ENCODE measurements at places on chromosomes 12 and 14.

DNA sequence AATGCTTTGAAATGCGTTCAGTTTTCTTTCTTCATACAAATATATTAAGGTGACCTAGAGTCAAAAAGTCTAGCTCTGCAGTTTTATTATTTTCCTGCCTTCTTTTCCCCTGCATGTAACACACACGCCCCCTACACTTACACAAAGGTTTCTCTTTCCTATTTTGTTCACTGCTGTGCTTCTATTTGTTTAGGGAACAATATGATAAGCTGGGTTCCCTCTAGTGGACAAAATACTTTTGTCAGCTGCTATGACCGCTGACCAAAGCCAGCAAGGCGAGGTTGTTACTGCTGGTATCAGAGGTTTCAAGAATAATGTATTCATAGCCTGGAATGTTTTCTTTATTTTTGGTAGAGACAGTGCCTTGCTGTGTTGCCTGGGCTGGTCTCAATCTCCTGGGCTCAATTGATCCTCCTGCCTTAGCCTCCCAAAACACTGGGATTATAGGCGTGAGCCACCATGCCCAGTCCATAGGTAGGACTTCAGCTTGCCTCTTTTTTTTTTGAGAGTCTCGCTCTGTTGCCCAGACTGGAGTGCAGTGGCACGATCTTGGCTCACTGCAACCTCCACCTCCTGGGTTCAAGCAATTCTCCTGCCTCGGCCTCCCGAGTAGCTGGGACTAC is 33.4 kb downstream of the FNTB start:
- DNase-seq: peak; percentile 33

- no peak for DNase-seq
Measured at GRCh38 chr14:68047906-68048305, 228.3 kb downstream of the RAD51B start.

DNA sequence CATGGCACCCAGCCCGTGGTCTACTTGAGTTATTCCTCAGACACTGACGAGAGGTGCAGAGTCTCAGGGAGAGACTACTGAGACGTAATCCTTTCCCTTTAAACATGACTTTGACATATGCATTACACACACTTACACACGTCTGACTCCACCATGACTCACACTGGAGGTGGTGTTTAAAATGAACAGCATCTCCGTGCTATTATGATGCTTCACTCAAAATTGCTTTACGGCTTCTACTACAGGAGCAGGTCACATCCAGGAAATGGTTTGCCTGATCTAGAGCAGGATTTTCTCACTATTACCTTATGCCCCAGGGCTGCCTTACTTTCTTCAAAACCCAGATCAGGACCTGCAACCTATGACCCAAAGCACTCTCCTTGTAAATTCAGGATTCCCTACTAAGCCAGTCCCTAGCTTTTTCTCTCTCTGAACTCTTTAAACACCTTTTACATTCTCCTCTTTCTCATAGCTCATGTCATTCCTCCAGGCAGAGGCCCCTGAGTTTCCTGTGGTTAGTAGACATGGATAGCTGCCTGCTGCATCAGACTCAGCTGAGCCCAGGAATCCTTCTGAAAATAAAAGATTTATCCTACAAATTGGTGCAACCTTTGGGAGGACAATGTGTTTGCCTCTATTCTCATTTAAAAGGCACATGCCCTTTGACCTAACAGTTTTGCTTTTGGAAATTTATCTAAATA is 31.2 kb downstream of the TMCC3 start:
- DNase-seq: no peak

DNA sequence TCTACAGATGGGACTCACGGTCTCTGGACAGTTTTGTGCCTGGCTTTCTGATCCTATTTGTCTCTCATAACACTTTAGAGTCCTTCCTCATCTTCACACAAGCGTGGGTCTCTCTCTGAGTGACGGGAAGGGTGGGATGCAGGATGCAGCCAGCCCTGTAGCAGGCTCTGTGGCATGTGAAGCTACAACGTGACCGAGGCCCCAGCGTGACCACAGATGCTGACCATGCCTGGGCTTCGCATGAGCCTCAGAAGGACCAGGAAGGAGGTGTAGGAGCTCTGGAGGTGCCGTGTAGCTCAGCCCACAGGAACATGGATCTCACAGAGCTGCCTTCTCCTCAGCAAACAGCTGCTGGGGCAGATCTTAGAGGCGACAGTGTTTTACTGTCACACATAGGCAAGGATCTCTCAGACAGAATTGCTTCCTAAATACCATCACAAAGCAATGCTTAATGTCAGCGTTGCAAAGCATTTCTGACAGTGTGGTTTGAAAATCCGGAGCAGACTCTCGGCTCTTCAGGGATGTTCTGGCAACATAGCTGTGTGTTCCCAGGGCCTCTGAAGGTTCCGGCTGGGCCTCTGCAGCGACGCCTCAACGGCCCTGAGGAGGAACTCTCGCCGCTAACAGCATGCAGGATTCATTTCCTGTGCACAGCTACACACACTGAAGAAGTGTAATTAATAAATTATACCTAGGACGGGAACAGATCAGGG is 21.9 kb downstream of the ANKLE2 start:
- DNase-seq: no peak

- no peak for DNase-seq
Measured at GRCh38 chr14:24179294-24179960, 7.5 kb downstream of the REC8 start.

DNA sequence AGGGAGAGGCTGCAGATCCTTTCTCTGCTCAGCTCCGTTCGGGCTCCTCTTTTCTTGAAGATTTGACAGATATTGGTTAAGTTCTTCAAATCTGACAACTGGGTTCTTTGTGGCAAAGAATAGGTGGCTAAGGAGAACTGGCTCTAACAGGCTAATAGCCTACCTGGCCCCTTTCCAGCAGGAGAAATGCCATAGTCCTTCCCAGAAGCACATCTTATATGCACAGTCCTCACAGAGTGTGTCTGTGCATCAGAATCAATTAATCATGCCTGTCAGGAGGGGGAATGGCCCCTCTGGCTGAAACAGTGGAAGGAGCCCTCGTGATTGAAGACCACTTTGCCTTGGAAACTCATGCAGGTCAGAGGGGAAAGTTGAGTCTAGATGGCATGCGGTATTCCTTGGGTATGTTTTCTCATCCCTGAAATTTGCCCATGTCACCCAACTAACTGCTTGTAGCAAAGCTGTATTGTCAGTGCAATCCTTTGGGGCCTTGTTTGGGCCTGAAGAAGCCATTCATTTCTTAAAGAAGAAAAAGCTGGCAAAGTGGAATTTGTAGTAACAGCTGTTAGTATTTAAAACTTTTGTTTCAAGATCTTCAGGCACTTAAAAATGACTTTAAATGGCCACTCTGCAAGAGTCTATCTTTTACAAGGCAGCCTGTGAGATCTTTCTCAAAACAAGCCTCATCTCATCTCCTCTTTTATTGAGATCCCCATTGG is 251.5 kb downstream of the ZFP36L1 start:
- DNase-seq: no peak

- no peak for DNase-seq
Measured at GRCh38 chr14:99600232-99600888, 3.6 kb downstream of the CCDC85C start.

- DNase-seq: no peak
Measured at GRCh38 chr14:81179631-81180030, 41.1 kb downstream of the GTF2A1 start.

DNA sequence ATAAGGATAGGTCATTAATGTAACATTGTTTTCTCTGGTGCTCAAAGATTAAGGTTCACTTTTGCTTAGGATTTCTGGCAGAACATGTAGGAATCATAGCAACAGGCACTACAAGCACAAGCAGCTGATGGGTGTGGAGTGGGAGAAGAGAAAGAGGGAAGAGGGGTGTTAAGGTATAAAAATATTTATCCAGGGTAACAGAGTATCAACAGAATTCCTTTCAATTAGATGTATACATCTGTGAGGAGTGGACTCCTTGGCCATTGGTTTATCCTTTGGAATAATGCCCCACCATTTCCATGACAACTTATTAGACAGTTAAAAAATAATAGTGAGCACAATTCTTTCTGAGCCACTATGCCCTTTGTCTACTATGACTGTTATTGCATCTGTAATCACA is 388.3 kb upstream of the DDHD1 start:
- DNase-seq: no peak

DNA sequence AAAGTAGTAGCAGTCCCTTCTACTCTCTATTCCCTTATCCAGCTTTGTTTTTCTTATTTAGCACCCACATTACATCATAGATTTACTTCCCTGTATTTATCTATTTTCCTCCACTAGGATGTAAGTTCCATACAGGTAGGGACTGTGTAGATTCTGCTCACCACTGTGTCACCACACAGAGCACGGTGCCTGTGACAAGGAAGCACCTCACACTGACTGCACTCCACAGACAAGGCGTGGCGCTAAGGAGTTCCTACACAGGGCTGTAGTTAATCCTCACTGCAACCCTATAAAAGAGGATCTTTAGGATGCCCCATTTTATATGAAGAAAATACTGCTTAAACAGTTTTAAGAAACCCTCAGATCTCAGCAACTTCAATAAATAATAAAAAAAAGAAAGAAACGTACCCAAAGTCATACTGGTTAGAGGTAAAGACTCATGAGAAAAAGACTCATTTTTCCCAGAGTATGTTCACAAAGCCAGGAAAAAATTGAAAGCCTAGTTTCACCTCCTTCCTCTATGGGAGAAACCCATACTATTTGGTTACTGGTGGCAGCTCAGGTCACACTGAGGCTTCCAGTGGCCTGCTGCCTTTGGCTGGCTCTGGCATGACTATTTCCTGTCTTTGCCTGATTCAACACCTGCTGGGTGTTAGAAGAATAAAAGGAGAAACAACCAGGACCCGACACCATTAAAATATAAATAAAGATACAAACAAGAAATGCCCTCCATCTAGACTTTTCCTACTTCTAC is 36.9 kb downstream of the RAD9B start:
- no peak for DNase-seq

GRCh38 chr14:106129274-106129673 is 602.9 kb downstream of the TMEM121 start:
- DNase-seq: no peak

GRCh38 chr12:41466802-41467201 is 278.7 kb downstream of the PDZRN4 start:
- DNase-seq: no peak

- DNase-seq: no peak
Measured at GRCh38 chr14:99538275-99538674, 57.1 kb downstream of the CCNK start.

DNA sequence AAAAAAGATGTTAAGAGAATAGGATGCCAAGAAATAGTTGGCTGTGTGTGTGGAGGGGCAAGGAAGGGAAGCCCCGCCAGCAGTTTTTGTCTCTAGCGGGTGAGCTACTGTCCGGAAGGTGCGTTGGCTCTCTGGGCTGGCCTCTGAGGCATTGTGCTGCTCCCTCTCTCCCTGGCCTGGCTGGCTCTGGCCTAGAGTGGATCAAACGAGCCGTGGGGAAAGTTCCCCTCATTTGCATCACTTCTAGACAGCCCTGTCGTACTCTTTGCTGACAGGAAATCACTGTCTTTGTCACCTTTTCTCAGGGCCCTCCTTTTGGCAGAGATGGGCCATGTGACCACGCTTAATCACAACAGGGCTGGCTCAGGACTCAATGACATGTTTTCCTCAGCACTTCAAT is 236.1 kb upstream of the NPAS3 start:
- DNase-seq: no peak

- DNase-seq: no peak
Measured at GRCh38 chr12:12954878-12955625, 3.1 kb upstream of the GPRC5D start.

- no peak for DNase-seq
Measured at GRCh38 chr12:32390572-32391219, 8.7 kb upstream of the FGD4 start.
